Kidney (tissue), 22 donors: ENCODE measurements at places on chromosomes 6 and 20.
A peak's percentile ranks its signal among the peaks of the same experiment; 100 is the strongest.

- peak; percentile 77 for DNase-seq
Observed at GRCh38 chr6:47207261-47207660, 102.4 kb downstream of the TNFRSF21 start.

DNA sequence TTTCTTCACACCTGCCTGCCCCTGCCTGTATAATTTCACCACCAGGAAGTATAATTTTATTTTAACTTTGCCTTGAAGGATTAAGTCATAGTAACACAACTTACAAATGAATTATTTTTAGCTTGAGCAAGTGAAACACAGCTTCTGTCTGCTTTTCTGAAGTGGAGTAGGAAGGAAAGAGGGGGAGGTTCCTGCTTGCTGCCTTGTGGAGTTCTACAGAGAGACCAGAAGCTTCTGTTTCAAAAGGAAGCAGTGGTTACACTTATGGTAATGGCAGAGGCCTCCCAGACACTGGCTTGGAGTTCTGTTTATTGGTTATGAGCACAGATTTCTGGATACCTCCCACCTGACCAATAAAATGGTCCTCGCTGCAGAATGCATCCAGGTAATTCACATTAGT is 159.6 kb downstream of the TMEM200A start:
- no peak for DNase-seq

GRCh38 chr6:87012035-87012434 is 74.7 kb downstream of the HTR1E start:
- DNase-seq = no peak

DNA sequence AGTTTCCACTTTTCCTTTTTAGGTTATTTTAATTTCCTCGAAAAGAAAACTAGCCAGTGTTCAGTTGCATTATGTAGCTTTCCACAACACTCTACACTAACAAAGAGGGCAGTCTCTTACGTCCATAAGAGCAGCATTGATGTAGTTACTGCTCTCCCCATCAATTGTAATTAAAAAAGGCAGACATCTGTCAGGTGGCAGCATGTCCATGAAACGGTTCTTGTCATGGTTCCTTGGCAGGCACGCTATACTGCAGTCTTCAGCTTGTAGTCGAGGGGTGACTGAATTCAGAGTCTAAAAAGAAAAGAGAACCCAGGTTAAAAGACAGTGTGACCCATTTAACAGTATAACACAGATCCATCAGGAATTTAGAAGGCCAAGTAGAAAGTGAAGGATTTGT is 80.1 kb upstream of the THEMIS start:
- DNase-seq = no peak

DNA sequence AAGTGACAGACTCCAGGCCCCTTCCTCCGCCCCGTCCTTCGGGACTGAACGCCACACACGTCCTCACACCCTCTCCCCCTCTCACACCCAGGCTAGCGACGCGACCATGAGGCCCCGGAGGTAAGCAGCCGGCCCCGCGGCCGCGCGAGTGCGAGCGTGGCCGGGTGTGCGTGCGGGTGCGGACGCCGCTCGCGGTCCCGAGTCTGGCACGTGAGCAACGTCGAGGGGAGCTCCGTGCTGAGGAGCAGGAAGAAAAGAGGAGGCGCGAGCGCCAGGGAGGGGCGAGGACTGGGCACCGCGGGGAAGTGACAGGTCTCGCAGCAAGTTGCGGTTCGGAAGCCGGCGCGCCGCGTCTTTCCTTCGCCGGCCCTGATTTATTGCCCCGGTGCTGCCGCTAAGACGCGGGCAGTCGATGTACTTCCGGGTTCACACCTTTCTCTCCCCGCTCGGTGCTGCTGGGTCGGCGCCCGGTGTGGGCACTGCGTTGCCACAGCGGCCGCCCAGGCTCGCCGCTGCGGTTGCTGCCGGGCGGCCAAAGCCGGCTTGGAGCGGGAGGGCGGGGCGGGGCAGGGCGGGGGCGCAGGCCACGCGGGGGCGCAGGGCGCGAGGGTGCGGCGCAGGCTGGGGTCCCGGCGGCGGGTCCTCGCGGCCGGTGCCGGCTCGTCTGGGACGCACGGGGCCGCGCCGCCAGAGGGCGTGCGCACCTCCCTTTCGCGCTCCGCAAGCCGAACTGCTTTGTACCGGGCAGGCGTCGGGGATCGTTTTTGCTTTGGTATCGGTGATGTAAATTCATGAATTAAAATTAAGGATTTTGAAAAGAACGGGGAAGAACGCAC is 15.8 kb upstream of the LIN28B start:
- peak; percentile 64 for DNase-seq

GRCh38 chr20:63520934-63521601 is 503 bp downstream of the PPDPF start:
- peak; percentile 86 for DNase-seq

- DNase-seq = peak; percentile 74
Observed at GRCh38 chr20:36461600-36462439, 79.5 kb upstream of the MYL9 start.

DNA sequence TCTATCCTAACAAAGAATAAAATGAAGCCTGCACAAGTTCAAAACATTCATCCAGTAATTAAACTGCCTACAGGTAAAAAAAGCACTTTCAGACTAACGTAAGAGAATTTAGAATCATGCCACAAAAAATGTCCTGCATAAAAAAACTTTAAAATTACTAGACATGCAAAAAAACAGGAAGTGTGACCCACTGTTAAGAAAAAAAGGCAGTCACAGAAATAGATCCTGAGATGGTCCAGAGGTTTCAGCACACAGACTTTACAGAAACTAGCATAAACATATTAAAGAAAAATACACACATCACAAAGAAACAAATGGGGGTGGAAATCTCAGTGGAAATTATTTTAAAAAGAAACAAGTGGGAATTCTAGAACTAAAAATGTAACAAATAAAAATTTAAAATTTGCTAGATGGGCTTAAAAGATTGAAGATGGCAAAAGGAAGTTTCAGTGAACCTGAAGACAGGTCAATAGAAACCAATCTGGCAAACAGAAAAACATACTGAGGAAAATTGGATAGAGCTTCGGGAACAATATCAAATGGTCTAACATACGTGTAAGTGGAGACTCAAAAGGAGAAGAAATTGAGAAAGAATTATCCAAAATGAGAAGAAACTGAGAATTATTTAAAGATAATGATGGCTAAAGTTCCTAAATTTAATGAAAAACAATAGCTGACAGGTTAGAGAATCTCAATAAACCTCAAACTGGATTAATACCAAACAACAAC is 3.4 kb upstream of the ZNF133 start:
- DNase-seq = no peak

- no peak for DNase-seq
Observed at GRCh38 chr6:80647156-80647555, 540.7 kb downstream of the BCKDHB start.

DNA sequence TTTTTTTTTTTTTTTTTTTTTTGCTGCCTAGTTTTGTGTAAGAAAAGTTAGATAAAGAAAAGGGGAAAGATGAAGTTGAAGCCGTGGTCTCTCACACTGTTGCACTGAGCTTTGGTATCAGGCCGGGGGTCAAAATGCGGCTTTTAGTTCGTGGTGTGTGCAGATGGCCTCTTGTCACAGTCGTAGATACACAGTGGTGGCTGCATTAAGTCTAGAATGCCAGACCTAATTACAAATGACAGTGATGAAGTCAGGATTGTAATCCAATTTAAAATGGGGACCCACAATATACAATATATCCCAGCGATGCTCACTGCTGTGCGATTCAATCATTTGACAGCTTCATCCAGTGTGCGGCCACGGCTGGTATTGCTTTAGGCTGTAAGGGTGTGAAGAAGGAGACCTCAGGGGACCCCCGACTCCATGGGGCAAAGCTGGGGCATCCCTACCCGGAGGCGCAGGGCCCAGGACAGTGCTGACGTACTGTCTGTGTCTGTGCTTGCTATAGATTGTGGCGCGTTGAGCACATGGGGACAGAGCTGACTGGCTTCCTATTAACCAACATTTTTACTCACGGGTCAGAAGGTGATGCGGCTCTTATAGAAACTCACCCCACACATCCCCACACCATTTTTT is 210.0 kb upstream of the SOX4 start:
- no peak for DNase-seq

DNA sequence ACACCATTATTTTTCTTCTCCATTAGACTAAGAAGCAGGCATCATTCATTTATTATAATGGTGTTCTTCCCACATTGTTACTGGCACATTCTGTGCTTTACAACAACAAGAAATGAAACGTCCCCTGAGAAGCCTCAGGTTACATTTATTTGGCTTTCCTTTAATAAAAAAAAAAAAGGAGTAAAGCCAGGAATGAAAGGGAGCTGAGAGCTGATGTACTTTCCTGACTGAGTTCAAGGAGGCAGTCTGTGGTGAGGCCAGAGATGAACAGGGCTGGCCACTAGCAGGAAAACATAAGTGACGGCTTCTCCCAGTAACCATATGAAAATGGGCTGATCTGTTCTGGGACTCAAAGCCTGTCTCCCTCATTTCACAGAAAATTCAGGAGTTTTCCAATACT is 742.1 kb downstream of the MAFB start:
- no peak for DNase-seq

DNA sequence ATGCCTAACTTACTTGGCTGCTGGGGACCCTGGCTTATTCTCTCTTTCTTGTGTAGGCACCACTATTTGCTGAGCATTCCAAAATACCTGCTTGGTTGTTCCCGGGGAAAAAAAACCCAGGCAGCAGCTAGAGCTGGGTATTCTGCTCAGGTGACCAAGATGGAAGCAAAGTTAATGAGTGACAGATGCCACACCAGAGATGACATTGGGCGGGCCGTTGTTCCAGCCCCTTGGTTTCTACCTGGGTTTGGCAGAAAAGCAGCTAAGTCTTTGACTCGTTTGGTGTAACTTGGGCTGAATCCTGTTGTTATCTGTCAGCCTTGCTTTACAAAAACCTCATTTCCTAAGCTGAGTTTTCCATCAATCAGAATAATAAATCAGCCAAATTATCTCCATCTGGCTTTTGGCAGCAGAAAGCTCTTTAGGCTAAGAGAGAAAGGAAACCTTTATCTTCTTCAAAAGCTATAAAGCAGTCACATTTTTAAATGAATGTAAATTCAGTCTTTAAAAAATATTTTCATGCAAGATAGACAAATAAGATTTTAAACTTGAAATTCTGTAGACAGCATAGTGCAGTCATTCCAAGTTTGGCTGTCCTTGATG is 202.0 kb upstream of the GMDS start:
- DNase-seq = peak; percentile 51

DNA sequence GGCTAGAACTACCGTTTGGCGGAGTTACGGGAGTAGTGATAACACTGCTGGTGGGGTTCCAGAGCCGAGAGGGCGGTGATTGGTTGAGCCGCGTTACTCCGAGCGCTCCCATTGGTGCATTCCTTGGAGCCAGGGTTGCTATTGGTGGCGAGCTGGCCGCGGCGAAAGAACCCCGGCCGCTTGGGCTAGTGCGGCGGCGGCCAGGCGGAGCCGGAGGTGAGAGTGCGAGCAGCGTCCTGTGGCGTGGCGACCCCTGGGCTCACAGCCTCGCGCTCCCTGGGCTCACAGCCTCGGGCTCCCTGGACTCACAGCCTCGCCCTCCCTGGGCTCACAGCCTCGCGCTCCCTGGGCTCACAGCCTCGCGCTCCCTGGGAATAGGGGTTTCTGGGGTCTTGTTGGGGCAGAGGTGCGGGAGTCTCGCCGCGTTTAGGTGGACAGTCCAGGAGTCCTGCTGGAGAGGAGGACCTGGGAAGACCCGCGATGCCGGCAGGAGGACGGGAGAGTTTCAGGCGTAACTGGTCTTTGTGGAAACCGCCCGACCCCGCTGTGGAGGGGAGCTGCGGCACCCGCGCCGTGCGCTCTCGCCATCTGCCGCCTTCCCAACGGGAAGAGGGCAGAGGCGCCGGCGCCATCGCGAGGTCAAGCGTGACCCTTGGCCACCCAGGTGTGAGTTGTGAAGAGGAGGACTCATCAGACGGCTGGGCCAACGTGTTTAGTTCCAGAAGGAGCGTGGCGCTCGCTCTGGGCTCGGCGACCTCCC is 12.2 kb downstream of the PRDM13 start:
- no peak for DNase-seq

GRCh38 chr20:49501917-49502316 is 19.4 kb upstream of the KCNB1 start:
- DNase-seq = no peak

GRCh38 chr6:151862461-151862860 is 55.0 kb downstream of the ESR1 start:
- DNase-seq = no peak

DNA sequence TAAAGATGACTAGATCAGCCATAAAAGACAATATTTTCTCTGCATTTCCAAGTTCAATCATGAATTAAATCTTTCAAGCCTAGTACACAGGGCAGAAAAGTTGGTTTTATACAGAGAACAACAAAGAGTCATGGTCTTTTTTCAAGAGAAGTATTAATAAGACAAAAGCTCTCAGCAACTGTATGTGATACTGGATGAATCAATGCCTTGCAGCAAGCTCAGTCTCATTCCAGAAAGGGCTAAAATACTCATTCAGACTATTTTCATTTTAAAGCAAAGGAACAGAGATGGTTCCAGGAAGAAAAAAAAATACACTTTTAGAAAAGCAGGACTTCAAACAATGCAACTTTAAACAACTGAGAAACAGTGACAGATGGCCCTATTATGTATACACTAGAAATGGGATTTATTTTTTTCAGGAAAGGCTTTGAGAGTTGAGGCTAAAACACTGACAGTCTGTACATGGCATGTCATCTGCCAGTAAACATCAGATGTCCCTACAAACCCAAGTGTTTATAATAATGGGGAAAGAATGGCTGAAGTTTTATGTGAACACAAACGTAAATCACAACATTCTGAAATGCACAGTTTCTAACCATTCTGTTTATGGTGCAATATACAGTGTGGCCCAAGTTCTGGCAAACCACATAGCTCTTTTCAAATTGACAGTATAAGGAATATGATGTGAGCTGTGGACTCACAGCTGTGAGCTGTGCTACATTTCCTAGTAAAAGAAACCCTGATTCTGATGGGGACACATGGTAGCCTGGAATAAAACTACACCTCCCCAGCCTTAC is 114.3 kb upstream of the DST start:
- no peak for DNase-seq

DNA sequence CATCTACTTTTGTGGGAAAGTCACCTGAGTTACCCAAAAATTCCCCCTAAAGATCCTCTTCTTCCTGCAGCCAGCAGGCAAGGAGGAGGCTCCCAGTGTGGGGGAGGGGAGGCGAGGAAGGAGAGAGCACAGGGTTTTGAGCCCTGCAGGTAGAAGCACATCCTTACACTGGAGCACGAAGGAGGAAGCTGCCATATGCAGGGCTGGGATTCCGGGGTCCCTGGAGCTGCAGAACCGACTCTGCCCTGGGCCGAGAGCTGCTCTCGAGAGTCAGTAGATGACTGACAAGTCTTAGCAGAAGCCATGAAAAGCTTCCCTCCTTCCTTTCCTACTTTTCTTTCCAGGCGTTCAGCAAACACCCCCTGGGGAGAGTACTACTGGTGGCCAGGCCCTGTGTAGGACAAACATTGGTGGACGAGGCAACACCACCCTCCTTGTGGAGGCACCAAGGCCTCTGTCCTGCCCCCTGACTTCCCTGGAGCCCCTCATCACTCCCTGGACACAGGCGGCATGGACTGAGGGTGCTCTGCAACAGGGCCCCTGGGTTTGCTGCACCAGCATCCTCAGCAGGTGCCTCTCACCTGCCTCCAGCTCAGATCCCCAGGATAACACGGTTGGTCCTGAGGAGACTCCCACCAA is 211.7 kb upstream of the CST7 start:
- no peak for DNase-seq

- DNase-seq = peak; percentile 8
Observed at GRCh38 chr6:112571488-112572270, 224.5 kb downstream of the RFPL4B start.

- no peak for DNase-seq
Observed at GRCh38 chr20:19590382-19590781, 167.7 kb upstream of the RIN2 start.

- no peak for DNase-seq
Observed at GRCh38 chr6:137882225-137882961, 15.3 kb downstream of the TNFAIP3 start.

- DNase-seq = no peak
Observed at GRCh38 chr20:10453241-10453640, 18.1 kb downstream of the SLX4IP start.
